ENCODE measurements at places on chromosomes 7 and 10. TPM values are rescaled to one million over a fixed set of nuclear protein-coding genes. Genes with fewer than 3 reads are reported as not detected.

TACC2 gene
- 349 TPM for total RNA-seq

- no peak for DNase-seq
Measured at GRCh38 chr7:128755819-128756476, 16.8 kb downstream of the CALU start.

GRCh38 chr10:987620-987869 is 689 bp upstream of the GTPBP4 start:
- DNase-seq = no peak

- DNase-seq = no peak
Measured at GRCh38 chr7:70787771-70788170, 344.2 kb upstream of the GALNT17 start.

UBE2D1 gene
- 61.2 TPM for total RNA-seq

DNA sequence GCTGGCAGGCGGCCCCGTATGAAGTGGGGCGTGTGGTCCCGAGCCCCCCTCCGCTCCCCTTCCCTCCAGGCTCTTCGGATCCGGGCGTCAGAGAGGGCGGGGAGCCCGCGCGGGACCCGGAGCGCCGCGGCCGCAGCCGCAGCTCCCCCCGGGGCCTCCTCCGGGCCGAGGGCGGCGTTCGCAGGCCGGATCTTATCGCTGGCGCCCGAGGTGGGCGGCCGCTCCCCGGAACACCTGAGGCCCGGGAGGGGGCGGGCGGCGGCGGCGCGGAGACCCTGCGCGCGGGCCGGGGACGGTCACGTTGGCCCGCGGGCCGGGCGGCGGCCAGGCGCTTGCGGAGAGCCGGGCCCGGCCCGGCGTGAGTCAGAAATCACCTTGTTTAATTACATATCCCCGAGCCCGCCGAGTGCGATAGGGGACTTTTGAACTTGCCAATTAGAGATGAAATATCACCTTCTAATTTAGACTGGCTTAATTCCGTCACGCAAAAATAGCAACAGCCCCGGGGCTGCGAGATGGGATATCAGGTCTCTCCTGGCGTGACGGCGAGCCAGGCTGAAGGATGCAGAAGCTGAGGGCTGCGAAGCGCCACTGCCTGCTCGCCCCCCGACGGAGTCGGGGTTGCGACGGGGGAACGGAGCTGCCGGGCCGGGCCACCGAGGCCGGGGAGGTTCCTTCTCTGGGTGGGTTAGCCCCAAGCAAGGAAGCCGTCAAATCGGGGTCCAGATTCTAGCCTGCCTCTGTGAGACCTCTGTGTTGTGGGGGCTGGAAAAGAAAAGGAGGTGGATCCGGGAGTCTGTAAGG is 43.4 kb downstream of the LDB3 start:
- peak; percentile 69 for DNase-seq

TEX47 gene
- not detected for total RNA-seq

SAMD9L gene
- 3.7 TPM for total RNA-seq

- DNase-seq = no peak
Measured at GRCh38 chr7:150904011-150904909, 51.9 kb downstream of the AOC1 start.

AGBL3 gene
- 1.2 TPM for total RNA-seq

OPTN gene
- 149 TPM for total RNA-seq

SFXN3 gene
- 11.4 TPM for total RNA-seq

DNA sequence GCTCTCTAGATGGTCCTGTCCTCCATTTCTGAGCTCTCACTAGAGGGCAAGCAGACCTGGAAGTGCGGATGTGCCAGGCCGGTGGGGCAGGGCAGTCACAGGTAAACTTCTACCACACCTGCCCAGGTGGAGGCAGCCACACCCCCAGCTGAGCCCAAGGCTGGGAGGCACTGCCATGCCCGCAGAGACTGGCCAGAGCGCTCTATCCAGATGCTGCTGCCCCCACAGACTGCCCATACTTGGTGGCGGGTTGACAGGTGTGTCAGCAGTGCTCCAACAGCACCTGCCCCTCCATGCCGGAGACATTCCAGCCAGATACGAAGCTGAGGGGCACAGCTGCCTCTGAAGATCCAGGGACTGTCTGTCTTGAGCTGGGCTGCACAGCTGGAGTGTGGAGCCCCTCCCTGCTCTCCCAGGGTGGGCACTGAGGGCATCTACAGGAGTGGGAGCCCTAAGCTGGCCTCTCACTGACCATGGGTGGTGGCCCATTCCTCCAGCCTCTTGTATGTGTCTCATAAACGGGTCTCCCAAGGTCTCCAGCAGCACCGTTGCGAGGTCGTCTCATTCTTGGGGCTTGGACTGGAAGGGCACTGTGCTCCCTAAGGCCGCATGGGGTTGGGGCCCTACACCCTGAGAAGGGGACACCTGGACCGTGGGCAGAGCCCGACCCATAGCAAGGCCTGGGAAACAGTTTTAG is 38.2 kb upstream of the PPIF start:
- DNase-seq = peak; percentile 32

AGR2 gene
- total RNA-seq = not detected

- no peak for DNase-seq
Measured at GRCh38 chr7:38905056-38905759, 3.8 kb downstream of the VPS41 start.

DNA sequence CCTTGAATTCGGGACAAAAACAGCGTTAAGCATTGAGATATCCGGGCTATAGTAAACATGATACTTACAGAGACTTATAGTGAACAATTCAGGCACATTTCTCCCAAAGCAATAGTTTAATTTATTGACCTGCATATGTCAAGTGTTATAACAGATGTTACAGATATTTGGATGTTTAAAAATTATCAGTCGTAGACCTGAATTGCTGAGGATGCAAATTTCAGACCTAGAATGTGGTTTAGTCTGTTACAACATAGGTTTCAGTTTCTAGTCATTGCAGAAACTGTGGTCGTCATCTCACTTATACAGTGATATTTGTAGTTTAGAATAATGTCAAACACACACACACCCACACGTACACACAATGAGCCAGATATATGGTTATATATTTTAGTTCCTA is 85.2 kb downstream of the VTI1A start:
- no peak for DNase-seq

DNA sequence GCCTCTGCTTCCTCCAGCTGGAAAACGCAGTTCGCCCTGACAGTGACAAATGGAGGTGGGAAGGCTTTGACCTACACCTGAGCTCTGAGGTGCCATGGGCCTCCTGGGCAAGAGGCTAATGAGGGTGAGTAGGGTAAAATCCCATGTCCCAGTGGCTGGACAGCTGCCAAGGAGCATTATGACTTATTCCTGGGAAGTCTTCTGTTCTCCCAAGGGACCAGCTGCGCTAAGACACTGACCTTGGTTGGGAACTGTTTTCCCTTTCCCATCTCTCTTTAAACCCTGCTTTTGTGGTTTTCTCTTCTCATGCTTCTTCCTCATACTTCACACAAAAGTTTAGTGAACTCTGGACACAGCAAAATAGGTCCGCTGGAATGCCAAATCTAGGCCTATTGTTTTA is 72.6 kb downstream of the COPG2 start:
- no peak for DNase-seq

GIMAP6 gene
- total RNA-seq = 29.9 TPM

DNA sequence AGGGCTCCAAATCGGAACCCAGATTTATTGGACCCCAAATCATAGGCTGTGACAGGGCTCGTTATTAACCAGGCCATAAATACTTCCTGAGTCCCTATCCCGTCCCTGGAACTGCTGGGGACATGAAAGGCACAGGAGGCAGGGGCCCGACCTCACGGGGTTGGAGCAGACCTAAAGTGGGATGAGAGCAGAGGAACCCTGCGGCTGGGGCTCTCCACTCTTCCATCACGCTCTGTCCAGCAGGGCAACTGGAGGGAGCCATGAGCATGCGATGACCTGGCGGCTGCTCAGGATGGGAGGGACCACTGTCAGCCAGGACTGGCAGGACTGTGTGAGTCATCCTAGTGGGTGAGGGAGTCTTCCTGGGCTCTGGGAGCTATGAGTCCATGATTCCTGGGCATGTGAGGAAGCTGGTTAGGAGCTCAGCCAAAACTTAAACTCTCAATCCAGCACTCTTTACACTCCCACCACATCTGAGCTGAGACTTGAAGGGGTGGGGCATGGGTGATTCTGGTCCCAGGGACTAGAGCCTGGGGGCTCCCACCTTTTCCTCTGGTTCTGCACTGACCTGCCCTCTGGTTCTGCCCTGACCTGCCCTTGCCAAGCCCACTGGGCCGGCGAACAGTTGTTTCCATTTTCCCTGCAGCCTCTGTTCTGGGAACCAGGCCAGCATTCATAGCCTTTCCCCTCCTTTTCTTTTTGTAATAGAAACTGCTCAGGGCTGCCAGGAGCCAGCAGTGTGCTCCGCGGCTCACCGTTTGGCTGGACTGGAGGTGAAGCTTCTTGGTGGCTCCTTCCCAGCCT is 47.1 kb downstream of the SYPL1 start:
- DNase-seq = peak; percentile 88

- no peak for DNase-seq
Measured at GRCh38 chr7:89334797-89335196, 539.3 kb upstream of the TEX47 start.

DNA sequence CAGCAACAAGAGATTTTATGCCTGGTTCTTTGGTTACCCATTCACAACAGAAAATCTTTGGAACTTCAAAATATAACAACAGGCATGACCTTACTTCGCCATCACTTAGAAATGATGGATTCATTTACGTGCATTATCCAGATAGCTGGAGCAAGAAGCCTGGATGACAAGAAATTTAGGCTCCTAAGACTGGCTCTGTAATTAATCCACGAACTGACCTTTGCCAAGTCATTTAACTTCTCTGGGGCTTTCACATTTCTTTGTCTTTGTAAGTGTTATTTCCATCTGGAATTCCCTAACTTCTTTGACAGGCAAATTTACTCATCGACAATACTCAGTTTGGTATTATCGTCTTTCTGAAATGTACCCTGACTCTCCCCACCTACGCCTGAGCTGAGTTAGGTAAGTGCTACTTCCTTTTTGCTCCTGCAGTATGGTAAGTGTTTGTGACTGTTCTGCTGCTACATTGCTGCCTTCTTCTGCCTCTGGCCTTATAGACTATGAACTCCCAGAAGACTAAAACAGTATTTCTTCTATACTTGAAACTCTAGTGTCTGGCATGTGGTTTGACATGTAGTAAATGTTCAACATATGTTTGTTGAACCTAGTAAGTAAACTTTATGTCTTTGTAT is 5.5 kb upstream of the MDFIC start:
- no peak for DNase-seq

GRCh38 chr7:128790315-128791041 is 1.3 kb upstream of the CCDC136 start:
- DNase-seq = no peak

PDK4 gene
- total RNA-seq = 374 TPM

POMZP3 gene
- total RNA-seq = 7.2 TPM

- DNase-seq = no peak
Measured at GRCh38 chr7:64887756-64888508, 15.1 kb upstream of the ZNF273 start.

FAM13C gene
- total RNA-seq = 5.9 TPM

MMD2 gene
- total RNA-seq = not detected

DNA sequence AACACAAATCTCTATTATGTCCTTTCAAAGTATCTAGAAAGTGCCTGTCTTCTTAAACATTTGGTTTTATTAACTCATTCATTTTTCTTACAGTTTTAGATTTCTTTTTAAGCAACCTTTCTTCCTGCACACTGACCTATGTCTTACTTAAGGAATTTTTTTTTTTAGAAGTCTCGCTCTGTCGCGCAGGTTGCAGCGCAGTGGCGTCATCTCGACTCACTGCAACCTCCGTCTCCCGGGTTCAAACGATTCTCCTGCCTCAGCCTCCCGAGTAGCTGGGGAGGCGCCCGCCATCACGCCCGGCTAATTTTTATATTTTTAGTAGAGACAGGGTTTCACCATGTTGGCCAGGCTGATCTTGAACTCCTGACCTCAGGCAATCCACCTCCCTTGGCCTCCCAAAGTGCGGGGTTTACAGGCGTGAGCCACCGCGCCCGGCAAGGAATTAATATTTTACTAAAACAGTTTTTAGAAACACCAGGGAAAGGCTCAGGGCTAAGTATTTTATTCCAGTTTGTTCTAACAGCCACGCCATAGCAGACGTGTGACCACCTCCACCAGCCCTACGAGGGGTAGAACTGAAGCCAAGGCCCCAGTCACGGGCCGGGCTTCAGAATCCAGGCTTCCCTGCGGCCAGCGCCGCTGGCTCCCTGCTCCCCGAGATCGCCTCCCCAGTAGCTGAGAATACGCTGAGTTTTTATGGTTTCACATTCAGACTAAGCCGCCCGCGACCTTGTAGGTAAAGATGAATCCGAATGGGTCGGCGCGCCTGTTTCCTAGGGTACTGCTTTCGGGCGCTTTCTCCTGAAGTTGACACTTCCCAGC is 941 bp upstream of the LUC7L2 start:
- no peak for DNase-seq

TRIL gene
- 2.3 TPM for total RNA-seq

- no peak for DNase-seq
Measured at GRCh38 chr7:86939197-86939814, 120.1 kb downstream of the ELAPOR2 start.

DNA sequence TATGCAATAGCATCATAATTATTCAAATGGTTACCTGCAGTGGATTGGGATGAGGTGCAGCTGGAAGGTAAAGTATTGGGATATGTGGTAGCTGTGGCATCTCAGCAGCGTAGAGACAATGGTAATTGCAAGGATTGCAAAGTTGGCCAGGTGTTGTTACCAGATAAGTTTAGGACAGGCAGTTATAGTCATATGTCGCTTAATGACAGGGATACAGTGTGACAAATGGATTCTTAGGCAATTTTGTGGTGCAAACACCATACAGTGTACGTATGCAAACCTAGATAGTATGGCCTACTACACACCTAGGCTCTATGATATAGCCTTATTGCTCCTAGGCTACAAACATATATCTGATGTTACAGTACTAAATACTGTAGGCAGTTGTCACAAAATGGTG is 163.5 kb upstream of the LYZL2 start:
- DNase-seq = no peak

RAPGEF5 gene
- total RNA-seq = 11.1 TPM

DNA sequence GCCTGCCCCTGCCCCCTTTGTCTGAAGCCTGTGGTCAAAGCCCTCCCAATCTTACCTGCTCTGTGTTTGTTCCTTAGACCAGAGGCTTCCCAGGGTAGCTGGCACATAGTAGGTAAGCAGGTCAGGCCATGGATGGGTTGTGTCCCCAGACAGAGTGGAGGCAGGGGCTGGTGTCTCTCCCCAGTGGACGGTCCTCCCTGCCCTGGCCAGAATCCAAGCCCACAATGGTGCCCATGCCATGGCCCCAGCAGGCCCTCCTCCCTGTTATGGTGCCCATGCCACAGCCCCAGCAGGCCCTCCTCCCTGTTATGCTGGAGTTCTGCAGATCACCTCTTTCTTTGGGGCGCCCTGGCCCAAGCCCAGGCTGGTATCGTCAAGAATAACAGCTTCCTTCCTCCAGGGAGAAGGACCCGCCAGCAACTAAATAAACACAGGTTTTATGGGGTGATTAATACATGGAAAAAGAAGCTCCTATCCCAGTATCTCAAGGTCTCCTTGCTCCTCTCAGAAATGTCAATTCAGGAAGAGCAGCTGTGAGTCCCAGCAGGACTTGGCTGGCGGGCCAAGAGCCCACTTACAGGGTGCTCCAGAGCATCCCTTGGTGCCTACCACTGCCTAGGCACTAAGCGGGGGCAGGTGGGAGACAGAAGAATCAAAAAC is 82.0 kb downstream of the NEURL1 start:
- DNase-seq = no peak

All from Right ventricle myocardium superior (tissue), 1 donor.